CD4-positive, alpha-beta T cell treated with Interferon alpha-2 for 1 hour (primary cell): ENCODE measurements at places on chromosomes 12 and 14.

- no peak for DNase-seq
Measured at GRCh38 chr12:123787466-123787865, 25.4 kb downstream of the DNAH10 start.

DNA sequence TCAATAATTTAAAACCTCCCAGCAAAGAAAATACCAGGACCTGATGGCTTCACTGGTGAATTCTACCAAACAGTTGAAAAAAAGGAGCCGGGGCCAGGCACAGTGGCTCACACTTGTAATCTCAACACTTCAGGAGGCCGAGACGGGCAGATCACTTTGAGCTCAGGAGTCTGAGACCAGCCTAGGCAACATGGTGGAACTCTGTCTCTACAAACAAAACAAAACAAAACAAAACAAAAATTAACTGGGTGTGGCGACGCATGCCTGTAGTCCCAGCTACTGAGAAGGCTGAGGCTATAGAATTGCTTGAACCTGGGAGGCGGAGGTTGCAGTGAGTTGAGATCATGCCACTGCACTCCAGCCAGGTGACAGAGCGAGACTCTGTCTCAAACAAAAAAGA lies 13.7 kb upstream of the TROAP start:
- DNase-seq = no peak

- no peak for DNase-seq
Measured at GRCh38 chr12:59734371-59734770, 138.5 kb downstream of the SLC16A7 start.

DNA sequence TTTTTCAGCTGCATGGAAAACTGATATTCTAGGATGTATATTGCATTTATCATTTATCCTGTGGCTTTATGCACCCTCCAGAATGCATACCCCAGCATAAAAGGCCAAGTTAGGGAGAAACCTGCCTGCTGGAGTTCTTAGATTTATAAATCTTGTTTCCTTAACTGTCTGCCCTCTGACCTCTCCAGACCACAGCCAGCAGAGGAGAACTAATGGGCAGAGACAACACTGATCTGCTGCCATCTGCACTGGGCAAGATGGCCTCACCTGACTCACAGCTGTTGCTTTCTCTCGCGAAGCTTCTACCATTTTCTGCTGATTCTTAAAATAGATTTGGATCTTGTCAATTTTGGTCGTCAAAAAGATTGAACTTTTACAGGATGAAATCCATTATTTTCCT lies 65.8 kb downstream of the PPP2R5C start:
- DNase-seq = peak; percentile 19

- no peak for DNase-seq
Measured at GRCh38 chr12:13277293-13277692, 80.8 kb downstream of the EMP1 start.

GRCh38 chr12:110704750-110705149 lies 15.8 kb upstream of the HVCN1 start:
- peak; percentile 22 for DNase-seq

- DNase-seq = no peak
Measured at GRCh38 chr14:56862836-56863235, 52.6 kb upstream of the OTX2 start.

- no peak for DNase-seq
Measured at GRCh38 chr12:57377103-57377840, 53.6 kb downstream of the R3HDM2 start.

DNA sequence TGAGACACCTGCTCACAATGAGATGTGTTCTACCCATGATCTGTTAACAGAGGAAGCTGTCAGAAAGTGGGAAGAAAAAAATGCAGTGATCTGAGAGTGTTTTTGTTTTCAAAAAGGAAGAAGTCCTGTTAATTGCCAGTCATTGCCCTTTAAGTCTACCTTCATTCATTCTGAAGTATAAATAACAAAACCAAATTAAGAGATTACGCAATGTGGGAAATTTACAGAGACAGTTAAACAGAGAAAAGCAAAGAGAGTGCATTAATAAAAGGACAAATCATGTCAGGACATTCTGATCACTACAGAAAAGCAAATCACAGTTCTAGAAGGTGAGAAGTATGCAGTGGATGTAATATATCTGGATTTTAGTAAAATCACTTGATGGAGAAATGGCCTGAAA lies 154.2 kb downstream of the NRXN3 start:
- no peak for DNase-seq

DNA sequence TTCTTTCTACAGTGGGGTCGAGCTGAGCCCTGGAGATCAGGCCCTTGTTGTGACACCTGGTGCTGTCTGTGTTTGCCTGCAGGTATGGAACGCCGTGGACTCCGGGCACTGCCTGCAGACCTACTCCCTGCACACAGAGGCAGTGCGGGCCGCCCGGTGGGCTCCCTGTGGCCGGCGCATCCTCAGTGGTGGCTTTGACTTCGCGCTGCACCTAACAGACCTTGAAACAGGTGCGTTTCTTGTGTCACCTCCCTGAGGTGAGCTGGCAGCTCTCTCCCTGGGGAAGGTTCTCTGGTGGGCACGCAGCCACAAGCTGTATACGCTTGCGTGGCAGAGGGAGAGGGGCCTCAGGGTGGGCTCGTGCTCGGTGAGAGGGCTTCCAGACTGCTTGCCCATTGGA lies 119.3 kb downstream of the BEGAIN start:
- DNase-seq = no peak

- DNase-seq = no peak
Measured at GRCh38 chr14:30131581-30132097, 204.0 kb upstream of the PRKD1 start.

GRCh38 chr14:81085596-81085995 lies 130.2 kb downstream of the TSHR start:
- no peak for DNase-seq

DNA sequence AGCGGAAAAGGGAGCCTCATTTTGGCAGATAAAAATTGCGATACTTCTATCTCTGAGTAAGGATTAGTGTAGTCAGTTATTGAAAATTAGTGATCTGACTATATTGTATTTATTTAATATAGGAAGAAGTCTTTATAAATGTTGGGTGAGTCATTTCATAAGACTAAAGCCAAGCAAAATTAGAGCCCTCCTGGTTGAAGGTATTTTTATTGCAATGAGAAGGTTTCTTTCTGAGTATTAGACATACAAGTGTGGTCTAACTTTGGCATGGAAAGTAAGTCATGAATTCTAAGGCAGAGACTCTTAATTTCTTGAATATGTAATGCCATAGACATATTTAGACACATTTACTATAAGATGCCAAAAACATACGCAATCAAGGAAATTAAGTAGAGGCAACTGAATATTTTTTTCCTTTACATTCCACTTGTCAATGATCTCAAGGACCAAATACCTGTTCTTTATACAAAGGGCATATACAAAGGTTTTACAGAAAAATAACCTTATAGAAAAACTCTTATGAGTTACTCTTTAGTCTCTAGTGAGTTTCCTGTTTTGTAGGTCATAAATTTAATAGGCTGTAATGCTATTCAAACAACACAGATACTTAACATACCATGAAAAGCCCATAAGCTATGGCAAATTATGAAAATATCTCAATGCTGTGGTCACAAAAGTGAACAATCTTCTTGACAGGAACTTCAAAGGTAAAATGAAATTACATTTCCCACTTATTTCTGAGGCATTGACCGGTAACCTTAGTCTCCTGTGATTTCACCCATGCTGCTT lies 156.6 kb upstream of the BTG1 start:
- no peak for DNase-seq

DNA sequence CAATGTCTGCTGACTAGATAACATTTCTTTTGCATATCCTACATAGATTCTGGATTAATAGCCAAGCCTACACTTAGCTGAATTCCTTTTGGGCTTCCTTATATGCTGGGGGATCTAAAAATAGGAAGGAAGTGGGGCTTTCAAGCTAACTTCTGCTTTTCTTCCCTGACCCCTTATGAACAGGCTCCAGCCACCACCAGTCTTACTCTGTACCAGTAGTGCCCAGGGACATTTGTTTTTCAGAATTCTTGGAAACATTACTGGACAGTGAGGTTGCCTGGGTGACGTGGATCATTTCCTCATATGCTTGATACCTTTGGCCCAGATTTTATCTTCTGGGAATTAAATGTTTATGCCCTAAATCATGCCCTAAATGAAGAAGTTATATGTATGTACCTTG lies 55.9 kb upstream of the SRRM4 start:
- DNase-seq = no peak

DNA sequence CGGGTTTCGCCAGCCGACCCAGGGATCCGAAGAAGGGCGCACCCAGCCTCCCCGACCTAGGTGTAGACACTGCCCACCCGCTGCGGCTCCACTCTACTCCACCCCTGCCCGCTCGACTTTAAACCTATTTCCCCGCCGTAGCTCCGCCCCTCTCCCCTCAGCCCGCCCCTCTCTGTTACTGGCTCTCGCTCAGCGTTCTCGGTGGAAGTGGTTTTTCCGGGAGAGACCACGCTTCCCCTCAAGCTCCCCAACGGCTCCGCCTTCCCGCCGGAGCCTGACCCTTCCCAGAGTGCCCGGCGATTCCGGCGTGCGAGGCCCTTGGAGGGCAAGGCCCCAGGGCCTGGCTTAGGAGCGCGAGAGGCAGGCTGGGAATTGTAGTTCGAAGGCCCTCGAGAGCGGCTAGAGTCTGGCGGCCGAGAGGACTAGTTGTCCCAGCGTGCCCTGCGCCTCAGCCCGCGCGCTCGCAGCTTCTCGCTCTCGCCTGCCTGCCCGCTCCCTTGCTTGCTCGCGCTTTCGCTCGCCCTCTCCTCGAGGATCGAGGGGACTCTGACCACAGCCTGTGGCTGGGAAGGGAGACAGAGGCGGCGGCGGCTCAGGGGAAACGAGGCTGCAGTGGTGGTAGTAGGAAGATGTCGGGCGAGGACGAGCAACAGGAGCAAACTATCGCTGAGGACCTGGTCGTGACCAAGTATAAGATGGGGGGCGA lies at the start of gene PA2G4:
PA2G4 (plus strand) TSS at position 451 of the 706 bp plus-strand sequence; CDS start at position 630, 179 bp downstream.
- DNase-seq = peak; percentile 98

GRCh38 chr12:69916544-69917235 lies 91.7 kb downstream of the MYRFL start:
- no peak for DNase-seq

- no peak for DNase-seq
Measured at GRCh38 chr14:53719536-53719935, 237.1 kb downstream of the BMP4 start.

- DNase-seq = peak; percentile 84
Measured at GRCh38 chr14:99682809-99683618, 1.1 kb upstream of the CYP46A1 start.

DNA sequence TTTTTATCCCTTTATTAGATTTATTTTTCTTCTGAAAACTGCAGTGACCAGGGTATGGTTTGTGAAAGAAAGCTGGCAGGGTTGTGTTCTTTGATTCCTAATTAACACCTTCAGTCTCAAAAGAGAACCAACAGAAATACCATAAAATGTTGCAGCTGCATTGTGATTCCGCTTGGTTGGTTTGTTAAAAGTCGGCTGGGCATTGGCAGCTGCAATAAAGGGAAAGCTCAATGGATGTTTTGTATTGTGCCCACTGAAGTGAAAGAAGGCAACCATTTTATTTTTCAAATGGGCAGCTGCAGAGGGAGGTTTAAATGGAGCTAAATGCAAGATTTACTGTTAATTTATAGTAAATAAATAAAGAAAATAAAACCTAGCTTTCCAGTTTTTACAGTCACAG lies 16.7 kb downstream of the LGR5 start:
- no peak for DNase-seq

GRCh38 chr14:36134038-36134437 lies 42.5 kb downstream of the PTCSC3 start:
- DNase-seq = no peak

- no peak for DNase-seq
Measured at GRCh38 chr14:56137849-56138248, 19.6 kb downstream of the PELI2 start.

GRCh38 chr12:851913-852312 lies 97.6 kb downstream of the RAD52 start:
- no peak for DNase-seq

DNA sequence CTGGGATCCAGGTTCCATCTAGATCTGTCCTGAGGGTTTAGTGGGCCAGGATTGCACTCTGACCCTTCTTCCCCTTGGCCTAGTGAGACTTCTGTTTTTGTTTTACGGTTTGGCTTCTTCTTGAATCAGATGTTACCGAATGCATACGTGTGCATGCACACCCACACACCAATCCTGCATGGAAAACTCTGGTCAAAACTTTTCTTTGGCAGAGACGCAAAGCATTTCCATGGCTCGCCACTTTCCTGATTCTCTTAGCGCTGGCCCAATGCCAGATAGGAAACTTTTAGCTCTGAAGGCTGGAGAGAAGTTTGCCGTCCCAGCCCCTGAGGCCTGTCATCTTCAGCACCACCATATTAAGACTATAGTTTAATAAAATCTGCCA lies 67.4 kb upstream of the ACTN1 start:
- no peak for DNase-seq

- no peak for DNase-seq
Measured at GRCh38 chr12:49627752-49628360, 4.5 kb downstream of the PRPF40B start.

GRCh38 chr14:90602088-90602687 lies 205.4 kb downstream of the CALM1 start:
- no peak for DNase-seq

GRCh38 chr12:132186208-132186856 lies 42.1 kb downstream of the NOC4L start:
- peak; percentile 21 for DNase-seq

DNA sequence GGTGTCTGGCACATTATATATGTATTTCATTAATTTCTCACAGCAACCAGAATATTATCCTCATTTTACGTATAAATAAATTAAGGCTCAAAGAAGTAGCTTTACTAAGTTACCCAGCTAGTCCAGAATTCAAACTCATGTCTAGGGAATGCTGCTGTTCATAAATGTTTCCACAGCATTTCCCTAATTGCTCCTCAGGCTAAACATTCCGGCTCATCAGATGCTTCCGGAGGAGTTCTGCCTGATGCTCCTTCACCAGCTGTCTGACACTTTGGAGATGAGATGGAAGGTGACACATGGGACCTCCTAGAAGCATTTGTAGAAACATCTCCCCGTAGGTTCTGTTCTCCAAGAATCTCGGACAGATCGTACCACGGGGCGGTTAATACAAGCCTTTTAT lies 12.1 kb downstream of the KRT85 start:
- no peak for DNase-seq

DNA sequence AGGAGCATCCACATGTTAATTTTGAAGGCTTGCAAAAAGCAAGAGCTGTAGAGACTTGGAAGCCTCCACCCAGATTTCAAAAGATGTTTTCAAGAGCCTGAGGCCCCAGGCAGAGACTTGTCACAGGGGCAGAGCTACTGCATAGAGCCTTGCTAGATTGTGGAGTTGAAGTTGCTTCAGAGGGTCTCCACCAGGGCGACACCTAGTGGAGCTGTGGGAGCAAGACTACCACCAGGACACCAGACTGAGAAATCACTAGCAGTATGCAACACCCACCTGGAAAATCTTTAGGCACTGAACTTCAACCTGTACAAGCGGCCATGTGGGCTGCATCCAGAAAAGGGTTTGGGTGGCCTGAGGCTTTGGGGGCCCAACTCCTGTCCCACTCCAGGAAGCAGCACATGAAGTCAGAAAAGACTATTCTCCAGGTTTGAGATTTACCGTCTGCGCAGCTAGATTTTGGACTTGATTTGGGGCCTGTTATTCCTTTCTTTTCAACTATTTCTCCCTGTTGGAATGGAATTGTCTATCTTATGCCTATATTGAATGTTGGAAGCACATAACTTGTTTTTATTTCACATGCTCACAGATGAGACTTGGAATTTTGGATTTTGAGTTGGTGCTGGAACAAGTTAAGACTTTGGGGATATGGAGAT lies 508.6 kb downstream of the FLRT2 start:
- peak; percentile 36 for DNase-seq
